Right cardiac atrium (tissue), 5 donors: ENCODE measurements at places on chromosomes 4 and X. TPM values are rescaled to one million over a fixed set of nuclear protein-coding genes. Genes with fewer than 3 reads are reported as not detected.

GRCh38 chr4:8184061-8184460 lies 15.0 kb upstream of the SH3TC1 start:
- no peak for DNase-seq

DNA sequence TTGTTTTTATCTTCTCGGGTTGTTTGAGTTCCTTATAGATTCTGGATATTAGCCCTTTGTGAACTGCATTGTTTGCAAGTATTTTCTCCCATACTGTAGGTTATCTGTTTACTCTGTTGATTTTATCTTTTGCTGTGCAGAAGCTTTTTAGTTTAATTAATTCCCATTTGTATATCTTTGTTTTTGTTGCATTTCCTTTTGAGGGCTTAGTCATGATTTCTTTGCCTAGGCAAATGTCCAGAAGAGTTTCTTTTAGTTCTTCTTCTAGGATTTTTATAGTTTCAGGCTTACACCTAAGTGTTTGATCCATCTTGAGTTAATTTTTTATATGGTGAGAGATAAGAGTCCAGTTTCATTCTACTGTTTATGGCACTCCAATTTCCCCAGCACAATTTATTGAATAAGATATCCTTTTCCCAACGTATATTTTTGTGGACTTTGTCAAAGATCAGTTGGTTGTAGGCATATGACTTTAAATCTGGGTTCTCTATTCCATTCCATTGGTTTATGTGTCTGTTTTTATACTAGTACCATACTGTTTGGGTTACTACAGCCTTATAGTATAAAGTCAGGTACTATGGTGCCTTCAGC lies 54.3 kb downstream of the EGF start:
- DNase-seq: no peak

CYTL1 gene
- 0.62 TPM for total RNA-seq

HTRA3 gene
- 133 TPM for total RNA-seq

GRCh38 chr4:153023692-153024394 lies 87.7 kb downstream of the FHDC1 start:
- DNase-seq: no peak

DNA sequence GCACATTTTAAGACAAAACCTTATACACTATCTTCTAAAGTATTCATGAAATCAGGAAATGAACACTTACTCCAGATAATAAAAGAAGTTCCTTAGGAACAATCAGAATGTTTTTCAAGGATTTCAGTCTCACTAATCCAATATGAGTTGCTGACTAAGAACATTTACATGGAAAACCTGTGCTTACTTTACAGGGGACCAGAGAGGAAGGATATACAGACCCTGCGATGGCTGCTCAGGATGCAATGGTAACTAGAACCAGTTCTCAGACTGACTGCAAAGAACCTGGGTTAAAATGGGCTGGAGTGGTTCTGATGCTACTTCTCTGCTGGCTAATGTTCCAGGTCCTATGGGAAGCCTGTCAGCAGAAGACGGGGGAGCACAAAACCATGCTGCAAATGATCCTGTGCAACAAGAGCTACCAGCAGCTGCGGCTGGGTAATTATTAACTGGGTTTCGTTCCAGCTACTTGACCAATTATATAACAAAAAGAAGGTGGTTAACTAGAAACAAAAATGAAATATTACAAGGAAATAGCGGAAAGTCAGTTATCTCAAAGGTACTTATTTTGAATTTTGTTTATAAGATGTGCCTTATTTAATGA lies 85.3 kb downstream of the ANXA10 start:
- no peak for DNase-seq
